ENCODE measurements at places on chromosomes 4 and X.
A peak's percentile ranks its signal among the peaks of the same experiment; 100 is the strongest.

- no peak for DNase-seq
These were observed 16.8 kb downstream of the BANK1 start for GRCh38 chr4:101807351-101807750.

DNA sequence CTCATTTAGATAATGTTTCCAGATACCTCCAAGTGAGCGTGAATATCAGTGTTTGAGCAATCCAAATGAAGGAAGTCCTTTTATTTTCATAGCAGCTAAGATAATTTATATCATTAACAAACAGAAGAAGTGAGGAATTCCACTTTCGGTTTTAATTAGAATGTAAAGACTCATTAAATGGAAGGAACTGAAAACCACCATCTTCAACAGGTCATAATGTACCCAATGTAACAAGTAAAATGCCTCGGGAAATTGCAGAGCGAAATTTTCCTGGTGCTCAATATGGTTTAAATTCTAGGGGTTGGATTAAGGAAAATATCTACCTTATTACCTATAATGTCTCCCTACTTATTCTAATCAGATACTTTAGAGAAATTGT, 33.9 kb upstream of the SLC9A7 start:
- no peak for DNase-seq

DNA sequence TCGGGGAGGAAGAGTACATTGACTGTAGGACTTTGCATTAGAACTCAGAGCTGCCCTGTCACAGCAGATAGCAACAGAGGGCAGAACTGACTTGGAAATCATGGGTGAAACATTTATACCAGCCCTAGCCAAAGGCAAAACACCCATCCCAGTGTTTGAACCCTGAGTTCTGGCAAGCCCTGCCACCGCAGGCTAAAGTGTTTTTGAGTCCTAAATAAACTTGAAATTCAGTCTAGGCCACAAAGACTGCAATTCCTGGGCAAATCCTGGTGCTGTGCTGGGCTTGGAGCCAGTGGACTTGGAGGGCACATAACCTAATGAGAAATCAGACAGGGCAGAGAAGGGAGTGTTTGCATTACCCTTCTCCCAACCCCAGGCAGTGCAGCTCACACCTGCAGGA, 1015.7 kb downstream of the FSTL5 start:
- DNase-seq: no peak

DNA sequence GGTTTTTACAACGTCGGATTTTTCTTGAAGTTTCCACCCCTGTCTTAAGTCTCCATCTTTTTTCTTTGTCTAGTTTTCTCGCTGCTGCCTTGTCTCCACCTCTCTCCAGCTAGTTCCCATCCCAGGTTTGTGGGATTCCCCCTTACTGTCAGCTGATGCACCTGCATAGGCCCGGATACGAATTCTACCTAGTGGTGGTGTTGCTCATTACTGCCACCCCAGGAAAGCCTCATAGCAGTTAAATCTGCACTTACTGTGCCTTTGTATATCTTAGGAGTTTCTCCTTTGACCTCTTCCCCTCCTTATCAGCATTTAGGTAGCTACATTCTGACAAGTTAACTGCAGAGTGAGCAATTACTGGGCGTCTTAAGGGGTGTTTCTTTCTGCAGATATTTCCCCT, 1693.1 kb upstream of the TENM3 start:
- no peak for DNase-seq

- no peak for DNase-seq
These were observed 49.6 kb downstream of the SLC2A9 start for GRCh38 chr4:9971711-9972110.

- no peak for DNase-seq
These were observed 48.3 kb upstream of the WDR1 start for GRCh38 chr4:10164877-10165283.

DNA sequence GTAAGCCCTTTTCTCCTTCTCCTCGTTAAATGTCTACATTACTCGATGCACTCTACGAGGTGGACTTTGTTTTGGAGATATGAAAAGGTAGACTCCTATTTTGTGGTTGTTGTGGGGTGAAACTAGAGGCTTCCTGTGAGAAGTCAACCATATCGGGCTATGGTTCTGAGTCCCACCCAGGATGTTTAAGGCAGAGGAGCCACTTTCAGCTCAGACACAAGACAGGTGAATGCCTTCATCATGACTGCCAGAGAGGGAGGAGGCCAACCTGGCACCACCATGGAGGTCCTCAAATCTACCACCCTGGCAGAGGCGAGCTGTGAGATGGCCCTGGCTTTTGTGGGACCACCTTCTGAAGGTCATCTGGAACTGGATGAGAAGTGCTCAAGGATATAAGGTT, 154.4 kb upstream of the KLF3 start:
- peak; percentile 18 for DNase-seq

GRCh38 chr4:57110640-57111511, 691 bp upstream of the IGFBP7 start:
- no peak for DNase-seq

- no peak for DNase-seq
These were observed 101.4 kb downstream of the AWAT2 start for GRCh38 chrX:69948276-69948797.

DNA sequence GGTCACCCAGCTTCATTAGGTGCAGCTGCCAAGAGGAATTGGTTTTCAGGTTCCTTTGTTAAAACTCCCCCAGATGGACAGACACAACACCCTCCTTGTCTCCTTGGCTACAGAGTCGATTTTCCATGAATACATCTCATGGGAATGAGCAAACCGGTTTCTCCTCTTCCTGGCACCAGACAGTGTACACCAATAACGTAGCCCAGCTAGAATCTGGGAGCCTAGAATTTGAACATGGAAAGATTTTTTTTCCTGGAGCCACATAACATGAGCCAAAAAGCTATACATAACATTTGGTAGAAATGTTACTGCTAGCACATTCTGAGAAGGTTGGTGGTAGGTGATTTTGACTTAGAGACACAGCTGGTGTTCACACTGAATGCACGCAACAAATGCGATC, 62.9 kb upstream of the SLC34A2 start:
- no peak for DNase-seq

GRCh38 chrX:66680451-66680850, 41.6 kb upstream of the EDA2R start:
- DNase-seq: no peak

DNA sequence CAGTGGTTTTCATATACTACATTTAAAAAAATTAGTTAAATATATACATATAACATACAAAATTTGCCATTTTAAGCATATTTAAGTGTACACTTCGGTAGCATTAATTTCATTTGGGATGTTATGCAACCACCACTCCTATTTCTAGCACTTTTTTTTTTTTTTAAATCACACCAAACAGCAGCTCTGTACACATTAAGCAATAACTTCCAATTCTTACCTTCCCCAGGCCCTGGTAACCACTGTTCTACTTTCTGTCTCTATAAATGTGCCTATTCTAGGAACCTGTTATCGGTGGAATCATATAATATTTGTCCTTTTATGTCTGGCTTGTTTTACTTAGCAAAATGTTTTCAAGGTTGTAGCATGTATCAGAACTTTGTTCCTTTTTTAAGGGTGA, 39.1 kb downstream of the TMEM164 start:
- DNase-seq: no peak

GRCh38 chr4:39931441-39931901, 46.2 kb downstream of the PDS5A start:
- DNase-seq: no peak

GRCh38 chrX:136781180-136781797, 557 bp upstream of the ARHGEF6 start:
- DNase-seq: no peak

GRCh38 chr4:5638316-5638715, 70.0 kb downstream of the EVC2 start:
- no peak for DNase-seq

GRCh38 chr4:100581337-100581736, 63.5 kb upstream of the EMCN start:
- DNase-seq: no peak

GRCh38 chr4:131288441-131288840, 1860.7 kb upstream of the PCDH10 start:
- DNase-seq: no peak

DNA sequence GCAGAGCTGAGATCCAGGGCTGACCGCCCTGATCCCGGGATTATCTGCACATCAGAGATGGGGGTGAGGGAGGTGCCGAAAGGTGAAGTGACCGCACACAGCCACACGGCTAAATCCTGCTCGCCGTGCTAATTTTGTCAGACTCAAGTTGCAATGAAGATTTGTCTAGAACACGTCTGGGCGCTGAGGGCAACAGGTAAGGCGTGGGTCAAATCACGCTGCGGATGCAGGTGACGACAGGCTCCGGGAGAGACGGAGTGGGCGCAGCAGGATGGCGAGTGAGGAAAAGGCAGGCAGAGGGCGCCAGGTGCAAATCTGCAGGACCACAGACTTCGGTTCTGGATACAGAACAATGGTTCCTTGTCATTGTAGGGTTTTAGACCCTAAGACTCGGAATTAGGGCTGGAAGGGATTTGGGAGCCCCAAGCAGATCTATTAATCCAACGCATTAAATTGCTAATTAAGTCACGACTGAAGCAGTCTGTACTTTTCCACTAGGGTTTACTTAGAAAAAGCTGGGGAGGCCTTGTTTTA, 1.9 kb upstream of the TBC1D14 start:
- DNase-seq: no peak

DNA sequence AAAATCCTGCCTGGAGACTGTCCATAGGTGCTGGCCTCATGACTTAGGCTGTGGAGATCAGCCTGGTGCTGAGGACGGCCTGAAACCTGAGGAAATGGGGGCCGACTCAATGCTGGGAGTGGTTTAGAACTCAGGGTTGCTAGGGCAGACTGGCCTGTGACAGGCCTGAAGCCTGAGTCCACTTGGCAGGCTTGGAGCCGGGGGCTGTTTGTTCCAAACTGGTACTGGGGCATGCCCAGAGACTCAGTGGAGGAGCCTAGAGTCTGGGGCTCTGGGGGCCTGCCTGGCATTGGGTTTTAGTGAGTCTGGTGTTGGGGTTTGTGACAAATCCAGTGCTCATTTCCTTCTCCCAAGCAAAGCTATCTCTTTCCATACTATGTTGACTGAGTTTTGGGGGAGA, 489.7 kb upstream of the CNKSR2 start:
- no peak for DNase-seq

DNA sequence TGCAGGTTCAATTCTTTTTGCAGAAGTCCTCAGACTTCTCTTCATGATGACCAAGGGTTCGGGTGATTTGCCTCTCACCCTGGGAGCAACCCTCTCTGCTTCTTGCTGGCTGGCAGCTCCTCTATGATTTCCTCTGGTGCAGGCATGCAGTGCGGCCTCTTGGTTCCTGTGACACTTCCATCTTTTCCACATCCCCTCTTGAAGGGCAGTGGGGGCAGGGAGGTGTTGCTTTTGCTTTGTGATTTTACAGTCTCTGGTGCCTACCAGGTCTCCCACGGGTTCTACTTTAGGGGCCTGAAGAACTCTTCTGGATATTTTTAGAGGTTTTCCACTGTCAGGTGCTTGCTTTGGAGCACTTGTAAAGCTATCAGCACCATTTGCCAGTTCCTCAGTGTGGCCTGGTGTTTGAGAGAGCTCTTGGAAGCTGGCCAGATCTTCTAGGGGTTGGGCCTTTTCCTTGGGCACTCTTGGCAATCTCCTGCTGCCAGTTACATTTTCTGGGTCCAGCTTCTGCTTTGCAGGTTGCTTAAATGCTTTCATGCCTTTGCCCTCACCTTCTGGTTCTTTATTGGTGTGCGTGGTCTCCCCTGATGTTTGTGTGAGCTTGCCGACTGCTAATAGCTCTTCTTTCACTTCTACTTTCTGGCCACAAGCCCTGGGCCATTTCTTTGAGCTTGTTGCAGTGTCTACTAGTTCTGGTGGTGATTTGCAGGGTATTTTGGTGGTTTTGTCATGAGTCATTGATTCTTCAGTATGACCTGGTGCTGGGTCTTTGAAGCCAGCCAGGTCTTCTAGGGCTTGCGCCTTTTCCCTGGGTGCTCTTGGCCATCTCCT, 11.5 kb upstream of the CHST7 start:
- no peak for DNase-seq

DNA sequence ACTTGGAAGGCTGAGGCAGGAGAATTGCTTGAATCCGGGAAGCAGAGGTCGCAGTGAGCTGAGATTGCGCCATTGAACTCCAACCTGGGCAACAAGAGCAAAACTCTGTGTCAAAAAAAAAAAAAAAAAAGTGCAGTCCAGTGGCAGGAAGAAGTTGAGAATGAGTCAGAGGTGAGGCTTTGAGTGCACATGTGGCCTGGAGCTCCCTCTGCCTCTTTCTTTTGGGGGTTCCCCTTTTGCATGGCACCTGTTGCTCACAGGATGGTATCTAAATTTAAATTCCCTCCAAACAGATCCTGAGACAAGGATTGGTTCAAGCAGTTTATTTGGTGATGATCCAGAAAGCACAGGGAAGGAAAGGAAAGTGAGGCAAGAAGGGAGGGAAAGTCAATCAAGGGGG, 151.4 kb upstream of the STX18 start:
- DNase-seq: no peak

- DNase-seq: no peak
These were observed 2.5 kb upstream of the TMPRSS11D start for GRCh38 chr4:67886281-67886680.

DNA sequence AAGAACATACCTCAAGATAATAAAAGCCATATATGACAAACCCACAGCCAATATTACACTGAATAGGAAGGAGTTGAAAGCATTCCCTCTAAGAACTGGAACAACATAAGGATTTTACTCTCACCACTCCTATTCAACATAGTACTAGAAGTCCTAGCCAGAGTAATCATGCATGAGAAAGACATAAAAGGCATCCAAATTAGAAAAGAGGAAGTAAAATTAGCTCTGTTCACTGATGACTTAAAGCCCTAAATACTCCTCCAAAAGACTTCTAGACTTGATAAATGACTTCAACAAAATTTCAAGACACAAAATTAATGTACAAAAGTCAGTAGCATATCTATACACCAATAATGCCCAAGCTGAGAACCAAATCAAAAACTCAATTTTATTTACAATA, 235.7 kb downstream of the NKX6-1 start:
- DNase-seq: no peak

DNA sequence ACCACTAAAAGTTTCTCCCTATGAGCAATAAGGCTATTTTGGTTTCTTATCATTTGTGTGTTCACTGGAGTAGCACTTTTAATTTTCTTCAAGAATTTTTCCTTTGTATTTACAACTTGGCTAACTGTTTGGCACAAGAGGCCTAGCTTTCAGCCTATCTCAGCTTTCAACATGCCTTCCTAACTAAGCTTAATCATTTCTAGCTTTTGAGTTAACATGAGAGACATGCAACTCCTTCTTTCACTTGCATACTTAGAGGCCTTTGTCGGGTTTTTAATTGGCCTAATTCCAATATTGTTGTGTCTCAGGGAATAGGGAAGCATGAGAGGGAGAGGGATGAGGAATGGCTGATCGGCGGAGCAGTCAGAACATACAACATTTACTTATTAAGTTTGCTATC, 349.8 kb downstream of the OPHN1 start:
- DNase-seq: no peak

GRCh38 chr4:98289375-98289774, 28.2 kb downstream of the RAP1GDS1 start:
- no peak for DNase-seq

GRCh38 chr4:24743927-24744326, 51.4 kb upstream of the SOD3 start:
- no peak for DNase-seq

DNA sequence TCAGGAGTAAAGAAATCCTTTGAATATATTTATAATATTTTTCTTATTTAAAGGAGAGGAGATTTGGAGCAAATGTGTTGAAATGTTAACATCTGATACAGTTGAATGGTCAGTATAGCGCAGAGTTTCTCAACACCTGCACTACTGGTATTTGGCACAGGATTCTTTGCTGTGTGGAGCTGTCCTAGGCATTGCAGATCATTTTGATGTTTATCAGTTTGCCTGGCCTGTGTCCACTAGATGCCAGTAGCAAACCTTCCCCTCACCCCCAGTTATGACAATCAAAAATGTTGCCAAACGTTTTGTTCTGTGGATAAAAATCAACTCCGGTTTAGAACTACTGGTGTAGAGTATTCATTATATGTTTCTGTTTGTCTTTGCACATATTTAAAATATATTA, 765.3 kb upstream of the SLIT2 start:
- no peak for DNase-seq
